ENCODE measurements at places on chromosomes 6 and 20. TPM values are rescaled to one million over a fixed set of nuclear protein-coding genes. Genes with fewer than 3 reads are reported as not detected.

TMC2 gene
- not detected for total RNA-seq

NOX3 gene
- not detected for total RNA-seq

SNRNP48 gene
- 12.4 TPM for total RNA-seq

PSORS1C2 gene
- total RNA-seq = 28.5 TPM

DEFB132 gene
- not detected for total RNA-seq

PLEKHG1 gene
- total RNA-seq = 35.0 TPM

FAM209B gene
- 2.5 TPM for total RNA-seq

DSE gene
- total RNA-seq = 40.0 TPM

EYA2 gene
- total RNA-seq = 3.4 TPM

DNA sequence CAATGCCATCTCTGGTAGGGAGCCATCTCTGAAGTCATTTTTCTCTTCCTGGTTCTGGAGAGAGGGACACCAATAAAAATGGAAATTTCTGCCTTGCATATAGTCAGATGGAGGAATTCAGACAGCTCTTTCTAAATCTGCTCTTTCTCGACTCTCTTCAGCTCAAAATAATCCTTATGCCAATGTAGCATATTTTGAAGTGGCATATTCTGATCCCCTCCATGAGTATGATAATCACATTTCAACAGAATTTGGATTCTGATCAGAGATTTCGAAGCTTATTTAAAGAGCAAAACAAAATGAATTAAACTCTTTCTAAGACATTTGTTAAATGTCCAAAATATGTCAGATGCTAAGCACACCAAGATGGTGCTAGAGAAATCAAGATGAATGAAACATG is 267.1 kb upstream of the BTBD3 start:
- H3K36me3 ChIP-seq = no peaks in the 10 kb centered on the region
- H3K27me3 ChIP-seq = no peaks in the 10 kb centered on the region
- H3K27ac ChIP-seq = no peak overlapping the region
- no peaks in the 10 kb centered on the region for H3K4me1 ChIP-seq

DNA sequence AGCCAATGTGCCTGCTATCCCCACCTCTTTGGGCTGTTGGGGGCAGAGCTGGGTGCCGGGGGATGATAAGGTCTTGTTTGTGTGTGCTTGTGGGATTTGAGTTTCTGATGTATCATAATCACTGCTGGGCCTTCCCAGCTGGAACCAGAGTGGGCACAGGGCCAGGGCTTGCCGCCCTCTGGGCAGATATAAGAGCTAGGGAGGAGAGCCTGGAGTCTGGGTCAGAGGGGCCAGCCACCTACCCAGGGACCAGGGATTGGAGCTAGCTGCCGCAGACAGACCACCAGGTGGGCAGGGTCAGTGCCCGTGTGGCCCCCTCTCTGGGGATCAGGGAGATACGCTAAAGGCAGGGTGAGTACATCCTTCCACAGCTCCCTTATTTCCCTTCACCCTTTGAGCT is 3.1 kb upstream of the TLDC2 start:
- peaks cover 4% of the 10 kb centered on the region for H3K4me1 ChIP-seq
- no peak overlapping the region for H3K4me3 ChIP-seq
- DNase-seq = no peak
- no peaks in the 10 kb centered on the region for H3K27me3 ChIP-seq
- H3K36me3 ChIP-seq = no peaks in the 10 kb centered on the region

DNA sequence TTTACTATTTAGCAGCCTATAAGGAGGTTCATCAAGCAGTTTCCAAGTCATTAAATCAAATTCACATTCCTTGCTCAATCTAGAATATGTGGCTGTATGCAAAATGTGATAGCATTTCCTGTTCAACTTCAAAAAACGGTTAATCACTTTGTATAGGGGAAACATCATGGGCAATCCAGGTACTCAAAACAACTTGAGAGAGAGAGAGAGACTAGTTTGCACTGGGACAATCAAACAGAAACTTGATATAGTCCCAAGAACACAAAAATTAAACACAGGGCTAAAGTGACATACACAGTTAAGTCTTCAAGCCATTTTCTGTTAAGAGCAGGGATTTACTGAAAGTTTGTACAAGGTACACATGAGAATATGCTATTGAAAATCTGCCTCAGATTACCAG is 7.4 kb downstream of the CPNE1 start:
- peaks cover 29% of the 10 kb centered on the region for H3K36me3 ChIP-seq
- peaks cover 45% of the 10 kb centered on the region for H3K4me1 ChIP-seq
- H3K27ac ChIP-seq = no peak overlapping the region

DNA sequence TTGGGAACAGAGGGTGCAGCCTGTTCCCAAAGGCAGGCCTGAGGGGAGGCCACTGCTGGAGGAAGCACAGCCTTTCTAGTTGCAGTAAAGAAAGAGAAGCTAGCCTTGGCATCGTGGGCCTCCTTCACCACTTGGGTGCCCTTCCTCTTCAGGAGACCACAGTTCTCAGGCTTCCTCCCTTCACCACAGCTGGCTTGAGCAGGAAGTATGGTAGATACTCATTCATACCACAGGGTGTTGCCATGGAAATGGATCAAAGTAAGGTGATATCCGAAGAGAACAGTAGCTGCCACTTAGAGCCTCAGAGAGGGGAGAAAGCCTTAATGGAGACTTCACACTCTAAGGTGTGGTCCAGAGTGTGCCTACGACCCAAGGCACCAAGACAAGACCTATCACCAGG is 120.4 kb upstream of the RIPOR2 start:
- H3K27ac ChIP-seq = no peak overlapping the region
- no peak overlapping the region for H3K4me3 ChIP-seq
- H3K27me3 ChIP-seq = no peaks in the 10 kb centered on the region
- no peaks in the 10 kb centered on the region for H3K36me3 ChIP-seq

GRCh38 chr6:76592566-76592965 is 520.1 kb upstream of the IMPG1 start:
- no peak overlapping the region for H3K4me3 ChIP-seq
- DNase-seq = no peak
- no peaks in the 10 kb centered on the region for H3K36me3 ChIP-seq
- H3K27me3 ChIP-seq = no peaks in the 10 kb centered on the region
- H3K4me1 ChIP-seq = no peaks in the 10 kb centered on the region

DNA sequence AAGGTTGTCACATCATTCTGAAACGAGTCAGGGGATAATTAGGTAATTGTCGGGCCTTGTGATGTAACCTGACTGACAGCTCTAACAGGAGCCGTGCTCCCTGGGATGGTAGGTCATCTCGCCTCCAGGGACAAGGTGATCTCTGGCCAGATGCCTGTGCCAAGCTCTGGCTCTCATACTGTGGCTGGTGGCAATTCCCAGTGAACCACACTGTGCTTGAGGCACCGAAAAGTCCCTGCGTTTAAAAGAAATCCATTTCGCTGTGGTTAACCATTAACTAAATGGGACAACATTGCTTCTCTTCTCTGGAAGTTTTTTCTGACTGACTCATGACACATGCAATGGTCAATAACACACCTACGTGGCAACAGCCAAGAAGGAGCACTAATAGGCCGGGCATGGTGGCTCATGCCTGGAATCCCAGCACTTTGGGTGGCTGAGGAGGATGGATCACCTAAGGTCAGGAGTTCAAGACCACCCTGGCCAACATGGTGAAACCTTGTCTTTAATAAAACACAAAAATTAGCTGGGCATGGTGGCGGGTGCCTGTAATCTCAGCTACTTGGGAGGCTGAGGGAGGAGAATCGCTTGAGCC is 669.2 kb downstream of the PRKN start:
- H3K4me3 ChIP-seq = no peak overlapping the region
- no peaks in the 10 kb centered on the region for H3K27me3 ChIP-seq
- no peaks in the 10 kb centered on the region for H3K36me3 ChIP-seq
- H3K4me1 ChIP-seq = no peaks in the 10 kb centered on the region

DNA sequence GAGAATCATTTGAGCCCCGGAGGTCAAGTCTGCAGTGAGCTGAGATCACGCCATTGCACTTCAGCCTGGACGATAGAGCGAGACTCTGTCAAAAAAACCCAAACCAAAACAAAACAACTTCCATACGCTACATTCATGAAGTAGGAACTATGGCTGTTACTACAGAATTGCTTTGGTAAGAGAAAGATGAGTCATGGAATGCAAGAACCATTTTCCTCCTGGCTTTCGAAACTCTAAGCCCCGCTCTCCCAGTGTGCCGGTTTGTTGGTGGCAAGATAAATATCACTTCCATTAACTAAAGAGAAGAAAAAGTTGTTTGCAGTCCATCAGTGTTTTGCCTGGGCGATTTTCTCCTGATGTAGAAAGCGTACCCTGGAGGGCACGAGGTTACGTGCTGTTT is 61.3 kb downstream of the ZDHHC14 start:
- no peak overlapping the region for H3K4me3 ChIP-seq
- no peak overlapping the region for H3K27ac ChIP-seq
- DNase-seq = no peak
- no peaks in the 10 kb centered on the region for H3K4me1 ChIP-seq
- H3K36me3 ChIP-seq = no peaks in the 10 kb centered on the region

DNA sequence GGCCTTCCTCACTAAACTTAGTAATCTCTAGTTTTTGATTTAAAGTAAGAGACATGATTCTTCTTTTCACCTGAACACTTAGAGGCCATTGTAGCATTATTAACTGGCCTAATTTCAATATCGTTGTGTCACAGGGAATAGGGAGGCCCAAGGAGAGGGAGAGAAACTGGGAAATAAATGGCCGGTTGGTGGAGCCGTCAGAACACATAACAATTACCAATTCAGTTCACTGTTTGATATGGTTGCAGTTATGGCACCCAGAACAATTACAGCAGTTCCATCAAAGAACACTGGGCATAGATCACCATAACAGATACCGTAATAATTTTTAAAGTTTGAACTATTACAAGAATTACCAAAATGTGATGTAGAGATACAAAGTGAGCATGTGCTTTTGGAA is 9.1 kb upstream of the GLYATL3 start:
- H3K27ac ChIP-seq = no peak overlapping the region
- no peak overlapping the region for H3K4me3 ChIP-seq
- peaks cover 53% of the 10 kb centered on the region for H3K36me3 ChIP-seq

- no peaks in the 10 kb centered on the region for H3K27me3 ChIP-seq
- no peak overlapping the region for H3K4me3 ChIP-seq
- peaks cover 6% of the 10 kb centered on the region for H3K36me3 ChIP-seq
- no peak for DNase-seq
These were observed 132.1 kb downstream of the KIF13A start for GRCh38 chr6:17855381-17855780.

DNA sequence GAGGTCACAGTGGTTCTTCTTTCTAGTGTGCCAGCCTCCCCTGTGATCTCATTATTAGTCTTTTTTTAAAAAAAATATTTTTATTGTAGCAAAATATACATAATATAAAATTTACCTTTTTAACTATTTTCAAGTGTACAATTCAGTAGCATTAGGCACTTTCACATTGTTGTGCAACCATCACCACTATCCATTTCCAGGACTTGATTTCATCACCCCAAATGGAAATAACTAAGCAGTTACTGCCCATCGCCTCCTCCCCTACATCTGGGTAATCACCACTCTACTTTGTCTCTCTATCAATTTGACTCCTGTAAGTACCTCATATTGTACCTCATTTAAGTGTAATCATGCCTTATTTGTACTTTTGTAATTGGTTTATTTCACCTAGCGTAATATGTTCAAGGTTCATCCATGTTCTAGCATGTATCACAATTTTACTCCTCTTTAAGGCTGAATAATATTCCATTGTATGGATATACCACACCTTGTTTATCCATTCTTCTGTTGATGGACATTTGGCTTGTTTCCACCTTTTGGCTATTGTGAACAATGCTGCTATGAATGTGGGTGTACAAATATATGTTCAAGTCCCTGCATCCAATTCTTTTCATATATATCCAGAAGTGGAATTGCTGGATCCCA is 68.6 kb upstream of the FYN start:
- H3K36me3 ChIP-seq = no peaks in the 10 kb centered on the region
- no peaks in the 10 kb centered on the region for H3K27me3 ChIP-seq
- no peak overlapping the region for H3K27ac ChIP-seq

DNA sequence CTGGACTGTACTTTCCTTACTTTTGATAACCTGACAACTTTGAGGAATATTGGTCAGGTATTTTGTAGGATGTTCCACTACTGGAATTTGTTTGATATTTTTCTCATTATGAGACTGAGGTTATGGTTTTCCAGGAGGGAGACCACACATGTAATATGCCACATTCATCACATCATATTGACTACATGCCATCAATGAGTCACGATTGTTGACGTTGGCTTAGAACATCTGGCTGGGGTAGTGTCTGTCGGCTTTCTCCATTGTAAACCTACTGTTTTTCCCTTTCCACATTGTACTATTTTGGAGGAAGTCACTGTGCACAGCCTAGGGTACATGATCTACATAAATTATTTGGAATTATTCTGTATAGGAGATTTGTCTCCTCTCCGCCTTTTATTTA is 1.4 kb upstream of the STX11 start:
- peaks cover 23% of the 10 kb centered on the region for H3K4me1 ChIP-seq
- H3K4me3 ChIP-seq = no peak overlapping the region
- H3K36me3 ChIP-seq = no peaks in the 10 kb centered on the region
- no peaks in the 10 kb centered on the region for H3K27me3 ChIP-seq
- no peak overlapping the region for H3K27ac ChIP-seq

DNA sequence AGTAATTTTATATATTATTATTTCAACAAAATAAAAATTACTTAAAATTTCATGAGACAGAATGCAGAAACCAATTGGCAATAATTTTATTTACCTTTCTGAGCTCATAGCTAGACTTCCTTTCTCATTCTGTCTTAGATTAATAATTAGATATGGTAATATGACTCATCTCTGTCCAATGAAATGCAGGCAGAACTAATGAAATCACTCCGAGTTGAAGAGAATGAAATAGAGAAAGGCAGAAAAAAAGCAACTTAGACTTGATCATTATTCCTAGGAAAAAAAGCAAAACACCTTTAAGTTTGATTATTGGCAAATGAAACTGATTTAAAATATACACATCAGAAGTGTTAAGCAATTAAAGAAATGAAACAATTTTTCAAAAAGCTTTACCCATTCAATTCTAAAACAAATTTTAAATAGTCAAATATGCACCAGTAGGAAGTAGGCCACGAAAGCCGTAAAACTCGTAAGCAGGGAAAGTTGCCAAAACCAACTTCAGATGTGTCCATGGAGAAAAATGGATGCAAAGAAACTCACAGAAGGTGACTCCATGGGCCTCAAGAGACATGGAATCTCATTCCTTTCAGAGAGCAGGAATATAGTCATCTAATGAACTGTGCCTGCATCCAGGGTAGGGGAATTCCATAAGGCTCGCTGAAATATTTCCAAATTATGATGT is 293.8 kb upstream of the RGS17 start:
- no peak for DNase-seq
- H3K4me3 ChIP-seq = no peak overlapping the region
- H3K27ac ChIP-seq = no peak overlapping the region

DNA sequence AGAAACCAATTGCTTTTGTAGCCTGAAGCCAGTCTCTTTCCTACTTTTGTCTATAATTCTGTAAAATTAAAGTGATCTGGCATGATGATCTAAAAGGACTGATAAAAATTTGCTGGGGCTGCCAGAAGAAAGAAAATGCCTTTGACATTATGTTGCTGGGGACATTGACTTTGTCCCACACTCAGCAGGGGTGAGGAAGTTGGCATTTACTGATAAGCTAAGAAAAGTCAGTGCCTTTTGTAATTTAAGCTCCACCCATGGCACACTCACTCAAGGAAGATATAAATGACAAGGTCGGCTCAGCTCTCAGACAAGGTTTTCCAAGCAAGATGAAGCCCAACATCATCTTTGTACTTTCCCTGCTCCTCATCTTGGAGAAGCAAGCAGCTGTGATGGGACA is at the start of gene SEMG1:
TSS of gene SEMG1 (plus strand) at position 309 of the 400 bp plus-strand sequence. CDS start at position 330, 21 bp downstream.
- no peaks in the 10 kb centered on the region for H3K4me1 ChIP-seq
- no peaks in the 10 kb centered on the region for H3K36me3 ChIP-seq
- no peak within 1 kb of the TSS for H3K27ac ChIP-seq
- H3K4me3 ChIP-seq = no peak within 1 kb of the TSS

Measured in suprapubic skin (tissue), 4 donors.